ENCODE measurements at places on chromosomes 2 and 18.
A peak's percentile ranks its signal among the peaks of the same experiment; 100 is the strongest.

- no peak for DNase-seq
Measured at GRCh38 chr2:19425419-19425818, 67.0 kb upstream of the OSR1 start.

GRCh38 chr18:55283309-55283708, 304.7 kb downstream of the TCF4 start:
- no peak for DNase-seq

DNA sequence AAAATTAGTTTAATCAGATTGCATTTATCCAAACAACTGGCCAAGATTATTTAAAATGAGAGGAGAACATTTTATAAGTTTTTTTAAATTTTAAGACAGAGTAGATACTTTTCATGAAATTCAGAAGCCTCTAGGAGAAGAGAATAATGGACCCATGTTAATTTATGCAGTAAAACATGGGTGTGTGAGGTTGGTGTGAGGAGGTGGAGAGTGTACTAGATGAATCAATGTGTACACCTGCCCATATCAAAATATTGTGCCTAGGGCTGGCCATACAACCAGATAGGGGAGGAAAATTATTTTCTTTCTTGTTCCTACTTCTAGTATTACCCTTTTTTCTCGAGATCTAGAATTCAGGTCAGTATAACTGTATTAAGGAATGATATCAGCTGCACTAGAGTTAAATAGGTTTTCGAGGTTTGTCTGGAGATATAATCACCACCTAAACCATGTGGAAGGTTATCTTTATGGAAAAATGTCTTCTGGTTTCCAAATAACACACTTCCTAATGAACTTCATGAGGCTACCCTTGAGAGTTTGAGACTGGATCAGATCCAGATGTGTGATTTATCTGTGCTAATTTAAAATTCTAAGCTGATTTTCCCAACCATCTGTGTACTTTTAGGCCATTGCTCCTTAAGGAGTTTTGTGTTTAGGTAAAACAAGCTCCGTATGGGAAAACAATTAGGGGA, 37.6 kb downstream of the TMEM178A start:
- no peak for DNase-seq

DNA sequence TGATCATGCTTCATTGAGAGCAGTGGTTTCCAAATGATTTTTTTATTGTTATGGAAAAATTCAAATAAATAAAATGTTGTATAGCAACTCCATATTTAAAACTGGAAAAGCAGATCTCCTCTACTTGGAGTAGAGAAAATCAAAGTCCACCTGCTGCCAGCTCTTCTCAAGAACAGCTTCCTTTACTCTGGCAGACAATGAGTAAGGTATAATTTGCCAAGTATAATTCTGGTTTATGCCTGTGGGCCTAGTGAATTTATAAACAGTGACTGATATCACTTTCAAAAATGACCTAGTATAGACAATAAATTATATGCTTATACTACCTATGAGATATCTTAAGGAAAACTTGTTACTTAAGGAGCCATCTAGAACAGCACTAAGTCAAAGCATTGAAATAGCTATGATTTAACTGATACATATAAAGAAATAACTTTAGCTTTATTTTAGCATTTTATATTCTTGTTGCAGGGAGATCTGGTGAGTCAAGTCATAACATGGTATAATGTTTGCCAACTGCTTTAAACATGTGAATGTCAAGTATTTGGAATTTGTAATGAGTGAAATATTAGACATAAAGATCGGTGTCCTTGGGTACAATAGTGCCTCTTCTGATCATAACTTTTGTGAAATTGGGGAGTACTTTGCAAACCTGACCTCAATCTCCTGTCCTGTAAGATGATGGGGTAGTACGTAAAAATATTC, 1389.1 kb upstream of the PIK3C3 start:
- DNase-seq, result no peak

DNA sequence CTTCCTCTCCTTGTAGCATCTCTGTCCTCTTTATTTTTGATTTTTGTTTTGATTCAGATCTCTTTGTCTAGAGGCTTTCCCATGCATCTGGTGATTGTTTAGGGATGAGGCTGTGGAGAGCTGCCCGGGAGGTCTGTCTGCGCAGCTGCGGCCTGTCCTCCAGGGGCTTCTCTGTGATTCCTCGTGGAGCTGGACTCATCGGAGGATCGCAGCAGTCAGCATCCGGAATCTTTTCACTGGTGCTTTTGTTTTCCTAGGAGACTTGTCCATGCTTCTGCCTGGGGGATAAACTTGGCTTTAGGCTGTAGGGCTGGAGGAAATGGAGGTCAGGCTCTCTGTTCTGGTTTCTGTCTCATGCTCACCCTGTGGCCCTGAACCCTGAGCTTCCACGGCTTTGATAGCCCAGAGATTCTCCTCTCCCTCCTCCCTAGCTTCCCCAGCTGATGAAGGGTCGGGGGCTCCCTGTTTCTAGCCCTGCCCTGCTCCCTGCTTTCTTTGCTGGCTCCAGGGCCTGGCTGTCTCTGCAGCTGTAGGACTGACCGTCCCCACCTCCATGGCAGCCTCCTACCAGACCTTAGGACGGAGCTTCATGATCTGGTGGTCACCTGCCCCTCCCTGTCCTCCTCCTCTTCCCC, 35.5 kb downstream of the ZNF532 start:
- no peak for DNase-seq

DNA sequence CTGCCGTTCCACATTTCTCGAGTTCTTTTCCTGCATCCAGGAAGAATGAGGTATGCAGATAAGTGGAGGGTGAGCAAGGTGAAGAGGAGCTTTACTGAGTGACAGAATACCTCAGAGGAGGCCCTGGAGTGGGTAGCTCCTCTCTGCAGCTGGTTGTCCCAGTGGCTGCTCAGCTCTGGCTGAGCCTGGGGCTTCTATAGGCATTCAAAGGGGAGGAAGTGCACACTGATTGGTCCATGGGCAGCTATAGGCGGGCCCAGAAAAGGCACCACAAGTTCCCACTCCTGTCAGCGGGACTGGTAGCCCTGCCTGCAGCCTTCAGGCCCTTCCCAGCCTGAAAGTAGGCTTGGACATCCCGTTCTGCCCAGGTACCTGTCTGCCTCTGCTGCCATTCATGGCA, 94.7 kb downstream of the DOK6 start:
- no peak for DNase-seq

DNA sequence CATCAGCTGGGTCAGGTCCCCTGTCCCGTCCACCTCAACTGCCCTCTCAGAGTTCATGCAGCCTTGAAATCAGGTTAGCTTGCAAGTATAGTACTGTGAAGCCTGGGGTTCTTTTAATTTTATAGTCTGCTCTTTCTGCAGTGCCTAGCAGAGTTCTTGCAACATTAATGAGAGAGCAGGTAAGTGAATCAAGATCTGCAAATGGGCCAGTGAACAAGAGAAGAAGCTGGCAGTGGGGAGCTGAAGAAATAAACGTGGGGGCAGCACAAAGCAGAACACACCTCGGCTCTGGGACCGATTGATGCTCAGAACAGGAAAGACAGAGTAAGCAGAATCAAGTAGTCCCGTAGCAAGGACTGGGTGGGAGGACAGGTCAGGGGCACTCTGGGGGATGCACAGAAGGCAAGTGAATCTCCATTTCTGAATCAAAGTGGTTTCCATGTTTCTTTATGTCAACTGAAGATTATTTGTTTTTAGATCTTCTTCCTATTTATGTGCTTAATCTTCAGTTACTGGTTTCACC, 675.5 kb downstream of the RNF144A start:
- no peak for DNase-seq

DNA sequence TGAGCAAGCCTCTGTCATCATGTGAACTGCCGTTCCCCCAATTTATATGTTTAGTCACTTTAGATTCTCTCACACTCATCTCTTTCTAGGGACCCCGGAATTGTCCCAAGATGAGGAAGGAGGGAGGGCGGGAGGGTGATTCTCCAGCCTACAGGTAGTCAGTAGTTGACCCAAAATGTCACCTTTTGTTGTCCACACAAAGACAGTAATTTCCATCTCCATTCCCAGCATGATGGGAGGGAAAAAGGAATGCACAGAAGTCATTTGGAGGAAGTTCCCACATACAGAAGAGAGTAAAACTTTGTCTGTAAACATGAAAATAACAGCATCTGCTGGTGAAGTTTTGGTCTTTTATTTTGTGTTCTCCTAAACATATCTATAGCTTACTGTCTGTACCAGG, 222.9 kb downstream of the KLHL29 start:
- no peak for DNase-seq

- DNase-seq, result no peak
Measured at GRCh38 chr2:186593523-186593922, 3.7 kb downstream of the ITGAV start.

DNA sequence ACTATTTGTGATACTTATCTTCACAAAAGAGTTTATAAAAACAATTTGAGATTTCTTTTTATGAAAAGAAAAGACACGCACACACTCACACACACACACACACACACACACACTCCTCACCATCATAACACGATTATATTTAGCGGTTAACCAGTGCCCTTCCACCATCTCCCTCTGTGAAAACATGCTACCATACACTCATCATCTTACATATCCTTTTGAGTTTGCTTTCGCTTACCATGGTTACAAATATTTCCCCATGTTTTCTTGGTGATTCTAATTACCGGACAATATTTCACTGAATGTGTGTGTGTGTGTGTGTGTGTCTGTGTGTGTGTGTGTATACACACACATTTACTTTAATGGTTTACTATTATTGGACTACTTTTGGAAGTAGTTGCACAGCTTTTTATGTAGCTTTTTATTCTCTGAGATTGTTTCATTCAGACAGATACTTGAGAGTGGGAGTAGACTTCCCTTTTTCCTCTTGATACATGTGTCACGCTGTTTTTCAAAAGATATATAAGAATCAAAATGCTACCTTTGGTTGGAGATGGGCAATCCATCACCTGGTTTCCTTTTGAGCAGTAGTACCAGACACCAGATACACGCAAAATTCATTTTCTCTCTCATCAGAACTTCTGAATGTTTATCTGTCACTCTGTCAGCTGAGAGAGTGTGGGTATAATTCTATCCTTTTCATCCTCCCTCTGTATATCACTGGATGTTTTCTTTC, 138.1 kb downstream of the SETBP1 start:
- DNase-seq, result no peak

DNA sequence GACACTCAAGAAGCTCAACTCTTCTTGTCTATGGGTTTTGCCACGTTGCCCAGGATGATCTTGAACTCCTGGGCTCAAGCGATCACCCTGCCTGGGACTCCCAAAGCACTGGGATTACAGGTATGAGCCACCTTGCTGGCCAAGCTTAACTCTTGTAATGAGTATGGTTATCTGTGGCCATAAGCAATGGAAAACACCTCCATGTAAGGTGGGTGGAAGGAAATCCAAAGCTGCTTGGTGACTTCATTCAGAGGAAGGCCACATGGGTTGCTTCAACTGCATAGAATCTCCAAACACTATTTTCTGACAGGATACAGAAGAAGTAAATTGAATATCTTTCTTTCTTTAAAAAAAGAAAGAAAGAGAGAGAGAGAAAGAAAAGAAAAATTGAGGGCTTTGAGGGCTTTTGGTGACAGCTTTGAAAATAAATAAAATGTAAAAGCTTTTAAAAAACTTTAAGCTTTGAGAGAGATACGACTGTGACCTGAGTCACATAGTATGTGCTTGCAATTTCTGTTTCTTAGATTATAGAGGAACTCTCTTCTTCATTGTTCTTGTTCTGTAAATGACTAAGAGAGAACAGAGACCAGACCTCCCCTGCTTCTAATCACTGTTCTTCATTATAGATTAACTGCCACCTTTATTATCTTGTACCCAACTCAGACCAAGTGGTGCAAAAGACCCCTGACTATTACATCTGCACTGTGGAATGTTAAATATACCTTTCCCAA, 123.1 kb upstream of the NDUFV2 start:
- DNase-seq, result no peak

DNA sequence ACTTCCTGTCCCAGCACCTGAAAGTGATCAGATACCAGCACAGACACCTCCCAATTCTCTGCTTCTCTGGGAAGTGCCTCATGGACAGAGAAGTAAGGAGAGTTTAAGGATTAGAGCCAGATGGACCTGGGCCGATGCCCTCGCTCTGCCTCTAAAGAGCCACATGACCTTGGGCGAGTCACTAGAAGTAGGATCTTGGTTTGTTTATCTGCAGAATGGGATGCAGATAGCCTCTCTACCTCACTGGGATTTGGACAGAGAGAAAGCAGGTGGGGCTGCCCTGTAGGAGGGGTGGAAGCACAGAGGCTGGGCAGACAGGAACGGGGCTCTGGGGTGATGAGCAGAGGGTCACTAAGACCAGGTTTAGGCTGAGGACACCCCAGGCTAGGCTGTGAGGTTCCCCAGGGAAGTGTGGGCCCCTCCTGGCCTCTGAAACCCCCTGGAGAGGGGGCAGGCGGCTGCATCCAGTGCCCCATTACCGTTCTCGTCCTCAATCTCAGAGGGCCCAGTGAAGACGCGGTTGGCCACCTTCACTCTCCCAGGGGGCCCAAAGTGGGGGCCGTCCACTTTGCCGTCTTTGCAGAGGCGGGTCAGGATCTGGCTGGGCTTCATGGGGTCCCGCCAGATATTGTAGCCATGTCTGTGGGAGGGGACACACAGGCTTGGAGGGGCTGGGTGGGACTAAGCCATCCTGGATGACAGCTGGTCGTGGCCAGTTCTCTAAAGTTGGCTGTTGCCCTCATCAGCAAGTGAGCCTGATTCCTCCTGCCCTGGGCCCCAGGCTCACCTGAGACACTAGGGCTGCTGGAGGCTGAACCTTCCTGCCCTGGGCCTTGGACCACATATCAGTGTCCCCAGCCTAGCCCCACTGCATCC, 13.3 kb downstream of the OTOF start:
- DNase-seq, result peak; percentile 6

DNA sequence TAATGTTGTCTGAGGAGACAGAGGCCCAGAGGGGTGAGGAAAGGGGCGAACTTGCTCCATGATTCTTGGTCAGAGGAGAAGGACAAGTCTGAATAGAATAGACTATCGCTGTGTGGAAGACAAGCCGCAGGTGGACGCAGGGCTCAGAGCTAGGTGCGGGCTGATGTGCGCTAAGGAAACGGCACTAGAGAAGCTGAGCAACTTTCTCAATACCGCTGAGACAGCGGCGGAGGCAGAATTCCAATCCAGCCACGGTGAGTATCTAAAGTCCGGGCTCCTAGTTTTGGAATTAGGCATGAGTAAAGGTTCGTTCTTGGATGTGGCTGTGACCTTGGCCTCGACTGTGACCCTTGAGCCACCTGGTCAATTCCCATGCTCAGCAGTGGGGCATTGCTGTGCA, 47.8 kb downstream of the CAPN13 start:
- DNase-seq, result no peak

- no peak for DNase-seq
Measured at GRCh38 chr2:65710356-65710755, 278.0 kb upstream of the SPRED2 start.

DNA sequence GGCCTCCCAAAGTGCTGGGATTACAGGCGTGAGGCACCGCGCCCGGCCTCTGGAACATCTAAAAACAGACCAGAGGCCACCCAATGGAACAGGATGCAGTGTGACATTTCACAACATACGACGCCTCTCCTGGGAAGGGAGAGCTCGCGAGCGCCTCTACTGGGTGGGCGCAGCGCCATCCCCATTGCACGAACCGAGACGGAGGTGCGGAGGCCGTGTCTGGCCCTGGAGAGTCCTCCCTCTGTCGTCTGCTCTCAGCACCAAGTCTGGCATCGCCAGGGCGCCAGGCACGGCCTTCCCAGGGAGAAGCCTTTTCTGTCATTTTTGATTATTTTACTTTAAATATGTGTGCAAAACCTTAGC, 9.4 kb upstream of the GBX2 start:
- no peak for DNase-seq

Data from HFF-Myc (cell line).